ENCODE measurements at places on chromosomes 2 and 18.

GRCh38 chr2:31413025-31413424 is 1.5 kb downstream of the XDH start:
- no peak for DNase-seq

GRCh38 chr18:48136827-48137373 is 206.4 kb upstream of the SMAD2 start:
- no peak for DNase-seq

GRCh38 chr2:191947235-191947634 is 100.3 kb upstream of the CAVIN2 start:
- no peak for DNase-seq

DNA sequence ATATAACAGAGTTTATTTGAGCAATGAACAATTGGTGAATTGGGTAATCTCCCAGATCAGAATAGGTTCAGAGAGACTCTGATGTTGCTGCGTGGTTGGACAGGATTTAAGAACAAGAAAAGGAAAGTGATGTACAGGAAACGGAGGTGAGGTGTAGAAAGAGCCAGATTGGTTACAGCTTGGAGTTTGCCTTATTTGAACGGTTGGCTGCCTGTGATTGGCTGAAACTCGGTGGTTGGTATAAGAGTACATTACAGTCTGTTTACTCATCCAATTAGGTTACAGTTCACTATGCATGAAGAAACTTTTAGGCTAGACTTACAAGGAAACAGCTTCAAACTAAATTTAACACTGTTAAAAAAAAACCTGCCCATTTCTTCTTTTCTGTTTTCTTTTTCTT is 68.0 kb upstream of the CABLES1 start:
- DNase-seq: no peak

DNA sequence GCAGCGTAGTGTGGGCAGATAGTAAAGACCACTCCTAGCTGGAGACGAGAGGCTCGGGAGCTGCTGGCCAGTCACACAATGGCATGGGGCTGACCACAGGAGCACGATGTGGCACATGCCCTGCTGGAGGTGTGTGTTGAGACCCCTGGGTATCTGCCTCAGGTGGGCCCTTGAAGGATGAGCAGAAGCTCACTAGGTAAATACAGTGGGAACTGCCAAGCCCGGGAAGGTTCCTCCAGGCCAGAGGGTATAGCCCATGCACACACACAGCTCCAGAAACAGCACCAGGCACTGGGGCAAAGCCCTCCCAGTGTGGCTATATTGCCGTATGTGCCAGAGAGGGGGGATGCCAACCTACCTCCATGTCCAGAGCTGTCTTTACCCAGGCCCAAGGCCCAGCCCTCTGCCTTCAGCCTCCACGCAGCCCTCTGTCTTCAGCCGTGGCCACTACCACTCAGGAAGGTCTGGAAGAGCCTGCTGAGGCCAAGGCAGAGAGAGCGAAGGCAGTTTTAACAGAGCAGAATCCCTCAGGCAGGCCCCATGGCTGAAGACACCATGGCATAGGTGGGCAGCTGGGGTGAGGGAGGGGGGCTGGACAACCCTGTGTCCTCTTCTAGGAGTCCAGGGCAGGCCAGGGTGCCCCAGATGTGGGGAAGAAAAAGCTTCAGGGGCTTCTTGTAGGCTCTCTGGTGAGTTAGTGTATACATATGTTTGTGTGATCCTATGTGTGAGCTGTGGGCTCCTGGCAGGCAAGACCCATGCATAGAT is 7.0 kb upstream of the ARID5A start:
- DNase-seq: no peak

DNA sequence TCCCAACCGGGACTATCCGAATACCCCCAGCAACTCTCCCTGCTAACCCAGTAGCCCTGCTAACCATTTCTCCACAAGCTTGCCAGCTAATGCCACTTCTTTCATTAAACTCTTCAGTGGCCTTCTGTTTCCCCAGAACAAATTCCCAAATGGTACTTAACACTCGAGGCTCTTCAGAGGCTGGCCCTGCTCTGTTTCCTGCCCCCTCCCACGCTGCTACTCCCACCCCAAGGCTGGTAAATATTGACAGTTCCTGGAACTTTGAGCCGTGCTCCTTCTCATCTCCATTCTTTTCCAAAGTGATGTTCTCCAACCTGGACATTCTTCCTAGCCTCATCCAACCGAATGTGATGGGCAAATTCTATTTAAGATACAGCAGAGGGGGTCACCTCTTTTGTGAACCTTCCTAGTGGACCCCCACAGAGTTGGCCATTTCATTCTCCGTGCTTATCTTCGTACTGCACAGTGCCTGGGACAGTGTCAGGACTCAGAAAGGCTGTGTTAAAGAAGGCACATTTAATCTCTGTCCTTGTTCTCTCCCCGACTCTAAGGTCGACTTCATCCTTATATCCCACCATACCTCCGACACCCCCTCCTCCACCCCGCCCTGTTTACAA is 3.2 kb upstream of the KIDINS220 start:
- no peak for DNase-seq

GRCh38 chr18:48393170-48393569 is 16.0 kb downstream of the ZBTB7C start:
- no peak for DNase-seq

DNA sequence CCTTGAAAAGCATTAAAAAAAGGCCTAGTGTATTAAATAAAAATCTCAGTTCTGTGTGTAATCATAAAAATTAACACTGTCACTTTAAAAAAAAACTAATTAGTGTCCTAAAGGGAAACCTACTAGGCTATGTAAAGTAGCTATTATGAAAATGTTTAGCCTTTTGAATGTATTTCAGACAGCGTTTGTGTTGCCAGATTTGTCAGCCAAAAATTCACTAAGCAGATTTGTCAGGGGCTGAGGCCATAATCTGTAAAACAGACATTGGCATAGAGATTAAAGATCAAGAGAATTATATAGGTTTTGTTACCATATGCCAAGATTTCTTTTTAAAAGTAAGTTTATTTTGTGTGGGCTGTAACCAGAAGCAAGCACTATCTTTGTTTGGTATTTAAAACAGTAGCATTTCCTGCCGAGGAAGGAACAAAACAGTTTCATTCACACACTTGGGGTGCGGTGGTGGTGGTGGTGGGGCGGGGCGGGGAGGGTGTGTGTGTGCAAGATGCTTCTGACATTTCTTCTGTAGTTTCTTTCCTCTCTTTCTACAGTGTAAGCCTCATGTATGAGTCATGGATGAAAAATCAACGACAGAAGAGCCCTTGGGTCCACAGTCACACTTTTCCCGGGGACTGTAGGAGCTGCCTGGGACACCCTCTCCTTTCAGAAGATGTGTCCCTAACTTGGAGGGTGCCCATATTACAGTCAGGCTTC is 328.5 kb upstream of the FANCL start:
- no peak for DNase-seq

- no peak for DNase-seq
Measured at GRCh38 chr2:133557614-133558013, 10.6 kb downstream of the NCKAP5 start.

Data from astrocyte of the cerebellum (primary cell).